ENCODE measurements at places on chromosomes 12 and 14. TPM values are rescaled to one million over a fixed set of nuclear protein-coding genes. Genes with fewer than 3 reads are reported as not detected.

- no peak for DNase-seq
- no peaks in the 10 kb centered on the region for H3K27me3 ChIP-seq
- no peak overlapping the region for H3K4me3 ChIP-seq
- H3K27ac ChIP-seq: peak overlapping the region; percentile 73
- H3K4me1 ChIP-seq: peaks cover 4% of the 10 kb centered on the region
Observed at GRCh38 chr12:95417372-95417771, 56.6 kb upstream of the METAP2 start.

GRCh38 chr12:68805592-68806120 lies 2.3 kb upstream of the MDM2 start:
- no peaks in the 10 kb centered on the region for H3K27me3 ChIP-seq
- H3K27ac ChIP-seq: no peak overlapping the region
- no peaks in the 10 kb centered on the region for H3K36me3 ChIP-seq
- H3K4me3 ChIP-seq: no peak overlapping the region

DNA sequence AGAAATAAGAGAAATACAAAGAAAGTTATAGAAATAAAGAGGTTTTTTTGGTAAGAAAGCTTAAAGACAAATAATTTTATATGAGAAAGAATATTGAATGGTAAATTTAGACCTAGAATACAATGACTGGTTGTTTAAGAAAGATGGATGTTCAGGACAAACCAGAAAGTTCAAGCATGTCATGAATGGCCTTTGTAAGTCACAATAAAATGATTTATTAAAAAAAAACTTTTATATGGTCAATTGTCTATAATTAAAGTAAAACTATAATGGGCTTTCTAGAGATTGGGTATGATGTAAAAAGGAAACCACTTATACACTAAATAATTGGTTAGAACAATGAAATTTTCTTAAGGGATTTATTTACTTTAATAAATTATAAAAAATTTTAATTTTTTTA lies 19.8 kb upstream of the CAPRIN2 start:
- no peaks in the 10 kb centered on the region for H3K4me1 ChIP-seq
- no peak overlapping the region for H3K27ac ChIP-seq
- H3K36me3 ChIP-seq: no peaks in the 10 kb centered on the region
- no peaks in the 10 kb centered on the region for H3K27me3 ChIP-seq

- no peaks in the 10 kb centered on the region for H3K4me1 ChIP-seq
- no peak for DNase-seq
- no peak overlapping the region for H3K27ac ChIP-seq
- H3K36me3 ChIP-seq: peaks cover 3% of the 10 kb centered on the region
- no peaks in the 10 kb centered on the region for H3K27me3 ChIP-seq
Observed at GRCh38 chr12:106071686-106072085, 67.1 kb downstream of the NUAK1 start.

GRCh38 chr14:102833991-102834390 lies 56.7 kb downstream of the TRAF3 start:
- H3K27me3 ChIP-seq: no peaks in the 10 kb centered on the region
- no peak overlapping the region for H3K27ac ChIP-seq
- H3K4me3 ChIP-seq: no peak overlapping the region
- H3K4me1 ChIP-seq: no peaks in the 10 kb centered on the region
- no peaks in the 10 kb centered on the region for H3K36me3 ChIP-seq

- DNase-seq: no peak
- H3K4me3 ChIP-seq: no peak overlapping the region
- no peak overlapping the region for H3K27ac ChIP-seq
- no peaks in the 10 kb centered on the region for H3K36me3 ChIP-seq
- H3K27me3 ChIP-seq: no peaks in the 10 kb centered on the region
Observed at GRCh38 chr12:108133482-108133881, 4.4 kb downstream of the WSCD2 start.

DNA sequence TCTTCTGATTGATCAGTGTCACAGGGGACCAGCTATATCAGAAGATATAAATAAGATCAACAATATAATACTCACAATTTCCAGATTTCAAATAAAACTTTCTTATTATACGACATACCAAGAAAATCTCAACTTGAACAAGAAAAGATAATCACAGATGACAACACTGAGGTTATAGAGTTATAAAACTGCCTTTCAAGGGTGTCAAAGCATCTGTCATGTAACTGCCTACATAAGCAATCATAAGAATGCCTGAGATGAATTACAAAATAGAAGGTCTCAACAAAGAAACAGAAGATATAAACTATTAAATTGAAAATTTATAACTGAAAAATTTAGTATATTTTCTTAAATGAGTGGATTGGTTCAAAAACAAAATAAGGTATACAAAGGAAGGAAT lies 659.2 kb downstream of the SLC16A7 start:
- H3K4me1 ChIP-seq: no peaks in the 10 kb centered on the region
- DNase-seq: no peak
- H3K4me3 ChIP-seq: no peak overlapping the region
- H3K27ac ChIP-seq: no peak overlapping the region

GRCh38 chr12:82398879-82399278 lies 40.5 kb downstream of the METTL25 start:
- DNase-seq: no peak
- no peaks in the 10 kb centered on the region for H3K4me1 ChIP-seq
- H3K36me3 ChIP-seq: no peaks in the 10 kb centered on the region
- no peaks in the 10 kb centered on the region for H3K27me3 ChIP-seq
- H3K27ac ChIP-seq: no peak overlapping the region
- H3K4me3 ChIP-seq: no peak overlapping the region

- DNase-seq: no peak
- H3K4me1 ChIP-seq: no peaks in the 10 kb centered on the region
- no peak overlapping the region for H3K27ac ChIP-seq
- no peaks in the 10 kb centered on the region for H3K36me3 ChIP-seq
- H3K4me3 ChIP-seq: no peak overlapping the region
Observed at GRCh38 chr12:128606051-128606450, 217.7 kb downstream of the SLC15A4 start.

DNA sequence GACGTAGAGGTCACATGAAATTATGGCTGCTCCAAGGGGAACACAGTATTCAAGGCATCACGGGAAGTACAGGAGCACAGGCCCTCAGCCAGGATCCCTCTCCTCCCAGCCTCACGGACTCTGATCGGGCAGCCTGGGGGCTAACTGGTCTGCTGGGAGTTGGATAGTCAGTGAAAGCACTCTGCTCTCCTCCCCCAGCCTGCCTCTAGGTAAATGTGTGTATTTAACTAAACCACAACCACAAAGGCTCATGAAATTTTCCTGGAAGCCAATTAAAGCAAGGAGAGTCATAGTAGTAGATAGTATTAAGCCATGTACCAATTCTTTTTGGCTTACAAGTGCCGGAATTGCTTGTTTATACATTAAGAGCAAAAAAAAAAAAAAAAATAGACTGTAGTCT lies 254.3 kb downstream of the MSRB3 start:
- H3K4me3 ChIP-seq: no peak overlapping the region
- H3K27ac ChIP-seq: no peak overlapping the region
- no peaks in the 10 kb centered on the region for H3K36me3 ChIP-seq
- no peaks in the 10 kb centered on the region for H3K4me1 ChIP-seq
- H3K27me3 ChIP-seq: no peaks in the 10 kb centered on the region
- no peak for DNase-seq

GRCh38 chr12:21985155-21985554 lies 43.9 kb upstream of the ABCC9 start:
- H3K27me3 ChIP-seq: no peaks in the 10 kb centered on the region
- DNase-seq: no peak
- no peaks in the 10 kb centered on the region for H3K4me1 ChIP-seq
- H3K36me3 ChIP-seq: no peaks in the 10 kb centered on the region
- no peak overlapping the region for H3K4me3 ChIP-seq

DNA sequence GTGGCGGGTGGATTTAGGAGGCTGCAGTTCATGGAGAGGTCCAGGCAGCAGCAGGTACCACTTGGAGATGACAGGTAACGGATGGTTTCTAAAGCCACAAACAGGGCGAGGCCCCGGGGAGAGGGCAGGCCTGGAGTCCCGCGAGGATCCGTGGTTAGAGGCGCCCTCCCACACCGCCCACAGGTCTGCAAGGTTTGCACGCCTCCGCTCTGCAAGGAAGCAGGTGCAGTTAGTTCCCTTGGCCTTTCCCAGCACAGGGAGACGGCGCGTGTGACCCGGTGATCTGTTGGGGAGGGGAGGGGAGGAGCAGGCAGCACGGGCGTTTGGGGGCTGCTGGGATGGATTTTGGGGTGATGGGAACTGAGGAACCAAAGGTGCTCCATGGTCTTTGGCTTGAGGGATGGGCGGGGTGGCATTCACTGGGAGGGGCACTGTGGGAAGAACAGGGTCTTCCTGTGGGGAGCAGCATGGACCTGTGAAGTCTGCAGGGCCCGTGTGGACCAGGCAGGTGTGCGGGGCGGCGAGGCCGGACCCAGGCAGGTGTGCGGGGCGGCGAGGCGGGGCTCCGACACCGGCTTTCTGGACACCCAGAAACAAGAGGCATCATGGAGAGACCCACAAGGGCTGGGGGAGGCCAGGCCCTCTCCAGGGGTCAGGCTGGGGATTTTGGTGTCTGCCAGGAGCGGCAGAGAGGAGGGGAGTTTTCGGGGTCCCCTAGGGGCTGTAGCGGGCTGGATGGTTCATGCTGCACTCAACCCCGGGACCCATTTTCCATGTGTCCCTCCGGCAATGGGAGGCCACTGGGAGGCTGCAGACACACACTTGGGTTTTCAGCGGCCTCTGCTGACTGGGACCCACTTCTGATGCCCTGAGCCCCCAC lies 29.1 kb downstream of the NOC4L start:
- no peaks in the 10 kb centered on the region for H3K36me3 ChIP-seq
- H3K27me3 ChIP-seq: no peaks in the 10 kb centered on the region
- H3K4me3 ChIP-seq: no peak overlapping the region
- no peaks in the 10 kb centered on the region for H3K4me1 ChIP-seq

DNA sequence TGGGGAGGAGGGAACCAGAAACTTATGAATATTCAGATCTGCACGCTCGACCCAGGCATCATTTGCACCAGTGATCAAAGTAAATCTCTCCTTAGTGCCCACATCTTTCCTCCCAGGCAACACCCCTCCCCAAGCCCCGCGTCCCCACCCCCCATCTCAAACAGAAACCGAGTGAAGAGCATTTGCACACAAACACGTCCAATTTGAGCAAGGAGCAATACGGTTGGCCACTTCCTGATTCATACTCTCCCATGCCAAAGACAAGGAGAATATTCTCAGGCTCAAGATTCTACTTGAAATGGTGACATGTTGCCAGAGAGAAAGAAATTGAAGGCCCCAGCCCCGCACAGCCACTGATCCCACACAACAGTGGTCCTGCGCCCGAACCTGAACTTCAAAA lies 7.1 kb downstream of the FOXN3 start:
- DNase-seq: no peak
- peak overlapping the region; percentile 78 for H3K27ac ChIP-seq
- no peaks in the 10 kb centered on the region for H3K27me3 ChIP-seq
- peaks cover 4% of the 10 kb centered on the region for H3K4me1 ChIP-seq

DNA sequence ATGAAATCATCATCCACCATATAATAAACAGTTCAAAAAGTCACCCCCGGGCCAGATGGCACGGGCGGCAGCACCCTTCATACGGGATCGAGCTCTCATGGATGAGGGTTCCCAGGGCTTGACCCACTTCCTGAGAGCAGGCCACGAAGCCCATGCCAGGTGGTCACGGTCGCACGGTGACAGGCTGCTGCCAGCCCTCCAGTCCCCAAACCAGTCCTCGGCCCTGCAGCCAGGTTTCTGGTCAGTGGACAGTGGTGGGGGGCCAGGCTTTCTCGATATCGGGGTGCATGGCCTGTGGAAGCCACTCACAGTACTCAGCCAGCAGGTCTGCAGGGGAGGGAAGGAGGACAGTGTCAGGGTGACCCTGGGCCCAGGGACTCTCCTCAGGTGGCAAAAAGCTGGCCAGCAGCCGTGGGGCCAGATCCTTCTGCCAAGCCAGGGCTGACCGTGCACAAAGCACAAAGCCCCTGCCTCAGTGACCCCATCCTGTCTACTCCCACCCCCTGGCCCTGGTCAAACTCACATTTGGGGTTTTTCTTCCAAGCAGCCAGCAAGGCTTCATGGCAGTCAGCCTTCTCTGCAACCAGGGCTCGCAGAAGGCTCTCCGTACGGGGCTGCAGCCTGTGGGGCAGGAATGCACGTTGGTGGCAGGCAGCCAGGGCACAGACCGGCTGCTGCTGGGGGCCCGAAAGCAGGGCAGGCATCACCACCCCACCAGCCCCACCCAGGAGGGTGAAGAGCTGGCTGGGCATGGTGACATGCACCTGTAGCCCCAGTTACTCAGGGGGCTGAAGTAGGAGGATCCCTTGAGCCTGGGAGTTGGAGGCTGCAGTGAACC lies 33.3 kb upstream of the UBC start:
- no peak overlapping the region for H3K4me3 ChIP-seq
- H3K27ac ChIP-seq: no peak overlapping the region
- DNase-seq: no peak
- H3K4me1 ChIP-seq: no peaks in the 10 kb centered on the region
- no peaks in the 10 kb centered on the region for H3K27me3 ChIP-seq
- no peaks in the 10 kb centered on the region for H3K36me3 ChIP-seq

DNA sequence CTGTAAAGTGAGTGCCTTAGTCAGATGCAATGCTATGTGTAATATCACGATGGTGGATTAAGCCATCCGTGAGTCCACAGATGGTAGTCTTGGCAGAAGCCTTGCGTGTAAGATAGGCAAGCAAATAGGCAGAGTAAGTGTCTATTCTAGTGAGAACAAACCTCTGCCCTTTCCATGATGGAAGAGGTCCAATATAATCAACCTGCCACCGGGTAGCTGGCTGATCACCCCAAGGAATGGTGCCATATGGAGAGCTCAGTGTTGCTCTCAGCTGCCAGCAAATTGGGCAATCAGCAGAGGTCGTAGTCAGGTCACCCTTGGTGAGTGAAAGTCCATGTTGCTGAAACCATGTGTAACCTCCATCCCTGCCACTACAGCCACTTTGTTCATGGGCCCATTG lies 371.2 kb upstream of the LRFN5 start:
- H3K27me3 ChIP-seq: no peaks in the 10 kb centered on the region
- no peak for DNase-seq
- no peaks in the 10 kb centered on the region for H3K36me3 ChIP-seq
- no peak overlapping the region for H3K27ac ChIP-seq
- no peak overlapping the region for H3K4me3 ChIP-seq

- H3K4me1 ChIP-seq: no peaks in the 10 kb centered on the region
- H3K36me3 ChIP-seq: no peaks in the 10 kb centered on the region
- no peak for DNase-seq
- no peak overlapping the region for H3K27ac ChIP-seq
Observed at GRCh38 chr14:89024691-89025090, 200.2 kb downstream of the TTC8 start.

DNA sequence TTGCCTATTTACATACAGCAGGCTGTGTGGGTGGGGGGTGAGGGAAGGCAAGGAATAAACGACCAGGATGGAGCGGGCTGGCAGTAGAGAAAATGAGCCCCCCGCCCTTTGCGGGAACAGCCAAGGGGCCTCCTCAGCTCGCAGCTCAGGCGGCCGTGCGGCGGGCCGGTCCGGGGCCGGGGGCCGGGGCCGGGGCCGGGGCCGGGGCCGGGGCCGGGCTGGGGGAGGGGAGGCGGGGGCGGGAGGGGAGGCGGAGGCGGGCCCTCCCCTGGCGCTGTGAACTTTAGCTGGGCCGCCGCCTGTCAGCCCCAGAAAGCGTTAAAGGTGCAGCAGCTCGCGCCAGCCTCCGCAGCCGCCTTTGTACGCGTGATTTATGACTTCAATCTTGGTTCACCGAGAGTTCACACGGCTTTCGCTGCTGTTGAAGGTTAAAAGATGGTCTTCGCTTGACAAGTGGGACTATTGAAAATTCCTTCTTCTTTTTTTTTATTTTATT lies 28.8 kb downstream of the HOXC4 start:
- H3K36me3 ChIP-seq: no peaks in the 10 kb centered on the region
- no peak overlapping the region for H3K27ac ChIP-seq
- no peak for DNase-seq
- peak overlapping the region; percentile 8 for H3K4me3 ChIP-seq

CIDEB gene
- total RNA-seq: 12.2 TPM

SPX gene
- 0.09 TPM for total RNA-seq

SSPN gene
- 43.9 TPM for total RNA-seq

GNS gene
- total RNA-seq: 152 TPM

PTPRB gene
- 38.3 TPM for total RNA-seq

All from aorta (tissue), 5 donors.